ENCODE measurements at places on chromosomes 3 and 15. TPM values are rescaled to one million over a fixed set of nuclear protein-coding genes. Genes with fewer than 3 reads are reported as not detected.

GRCh38 chr15:70761931-70762468 lies 1.4 kb downstream of the UACA start:
- DNase-seq, result no peak

DNA sequence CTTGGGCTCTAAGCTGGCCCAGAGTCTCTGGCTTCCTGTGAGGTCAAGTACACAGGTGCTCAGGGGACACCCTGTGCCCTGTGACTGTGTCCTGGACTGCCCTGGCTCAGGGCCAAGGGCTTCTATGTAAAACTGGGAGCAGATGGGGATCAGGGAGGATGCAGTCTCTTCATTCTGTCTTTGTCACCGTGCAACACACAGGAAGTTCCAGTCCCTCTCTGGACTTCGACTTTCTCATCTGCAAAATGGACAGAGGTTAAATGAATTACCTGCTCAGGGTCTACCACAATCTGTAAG lies 61.9 kb upstream of the TLE3 start:
- DNase-seq, result peak; percentile 21

DNA sequence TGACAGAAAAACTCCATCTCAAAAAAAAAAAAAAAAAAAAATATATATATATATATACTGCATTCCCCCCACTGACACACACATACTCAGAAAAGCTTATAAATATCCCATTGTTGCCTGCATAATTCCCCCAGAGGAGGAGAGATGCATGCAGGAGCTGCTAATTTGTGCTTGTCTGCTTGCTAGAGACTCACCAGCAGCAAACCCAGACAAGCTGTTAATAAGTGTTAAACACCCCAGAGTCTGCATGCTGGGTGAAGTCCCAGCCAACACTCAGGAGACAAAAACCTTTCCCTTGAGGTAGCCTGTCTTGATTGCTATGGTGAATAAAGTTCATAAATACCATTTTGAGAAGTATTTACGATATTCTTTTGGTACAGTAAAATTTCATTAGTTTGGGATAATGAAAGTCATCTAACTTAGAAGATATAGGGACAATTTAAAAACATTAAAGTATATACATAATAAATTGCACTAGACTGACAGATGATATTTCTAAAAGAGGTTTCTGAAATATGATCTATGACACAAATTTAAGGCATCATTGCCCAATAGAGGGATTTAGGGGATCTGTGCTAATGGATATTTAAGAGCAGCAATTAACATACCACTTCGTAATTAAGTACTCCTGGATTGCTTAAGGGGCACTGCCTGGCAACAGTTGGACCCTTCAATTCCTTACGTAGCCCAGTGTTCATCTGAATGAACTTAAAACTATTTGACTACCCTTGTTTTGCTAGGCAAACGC lies 400.0 kb upstream of the C2CD4B start:
- no peak for DNase-seq

GRCh38 chr3:66304293-66304692 lies 83.5 kb downstream of the SLC25A26 start:
- DNase-seq, result no peak

GRCh38 chr15:90400005-90400758 lies 12.1 kb downstream of the IQGAP1 start:
- no peak for DNase-seq

- DNase-seq, result no peak
Measured at GRCh38 chr15:66505430-66505811, 295 bp downstream of the ZWILCH start.

DNA sequence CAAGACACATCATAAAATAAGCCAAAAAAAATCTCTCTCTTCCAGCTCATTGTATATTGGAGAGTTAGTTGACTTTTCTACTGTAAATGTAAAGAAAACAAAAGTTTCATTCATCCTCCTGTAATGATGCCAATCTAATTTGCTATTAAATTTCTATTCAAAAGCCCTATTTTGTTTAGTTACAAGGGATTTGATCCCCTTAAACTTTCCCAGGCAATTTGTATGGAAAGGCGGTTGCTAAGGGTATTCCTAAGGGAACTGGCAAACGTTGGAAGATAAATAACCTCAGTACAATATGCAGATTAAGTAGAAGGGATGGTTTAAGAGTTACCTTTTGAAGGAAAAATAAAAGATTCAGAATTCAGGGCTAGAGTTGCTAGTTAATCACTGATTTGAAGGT lies 352.7 kb downstream of the TIGIT start:
- DNase-seq, result no peak

DNA sequence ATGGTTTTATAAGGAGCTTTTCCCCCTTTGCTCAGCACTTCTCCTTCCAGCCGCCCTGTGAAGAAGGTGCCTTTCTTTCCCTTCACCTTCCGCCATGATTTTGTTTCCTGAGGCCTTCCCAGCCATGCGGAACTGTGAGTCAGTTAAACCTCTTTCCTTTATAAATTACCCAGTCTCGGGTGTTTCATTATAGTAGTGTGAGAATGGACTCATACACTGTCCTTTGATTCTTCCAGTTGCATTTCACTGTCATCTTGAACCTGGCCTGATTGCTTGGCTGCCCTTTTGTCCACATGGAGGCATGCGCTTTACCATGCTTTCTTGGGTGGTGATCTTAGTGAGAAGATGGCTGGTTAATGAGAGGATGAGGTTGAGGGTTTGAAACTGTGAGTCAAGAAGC lies 23.2 kb downstream of the USP13 start:
- DNase-seq, result no peak

DNA sequence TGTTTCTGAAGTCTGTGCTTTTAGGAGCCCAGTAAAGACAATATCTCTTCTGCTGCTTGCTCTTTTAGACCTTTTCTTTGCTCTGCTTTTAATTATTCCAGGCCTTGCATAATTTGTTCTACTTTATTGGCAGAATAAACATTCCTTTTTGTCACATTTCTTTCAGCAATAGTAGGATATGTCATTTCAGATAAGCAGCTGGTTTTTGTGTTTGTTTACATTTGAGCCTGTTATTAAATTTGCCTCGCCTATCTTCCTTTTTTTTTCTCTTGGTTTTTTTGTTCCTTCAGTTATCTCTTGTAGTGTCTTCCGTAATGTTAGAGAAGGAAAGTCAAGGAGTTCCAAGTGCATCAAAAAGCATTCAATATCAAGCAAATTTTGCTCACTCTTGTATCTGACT lies 16.4 kb downstream of the ZNF654 start:
- DNase-seq, result no peak

DNA sequence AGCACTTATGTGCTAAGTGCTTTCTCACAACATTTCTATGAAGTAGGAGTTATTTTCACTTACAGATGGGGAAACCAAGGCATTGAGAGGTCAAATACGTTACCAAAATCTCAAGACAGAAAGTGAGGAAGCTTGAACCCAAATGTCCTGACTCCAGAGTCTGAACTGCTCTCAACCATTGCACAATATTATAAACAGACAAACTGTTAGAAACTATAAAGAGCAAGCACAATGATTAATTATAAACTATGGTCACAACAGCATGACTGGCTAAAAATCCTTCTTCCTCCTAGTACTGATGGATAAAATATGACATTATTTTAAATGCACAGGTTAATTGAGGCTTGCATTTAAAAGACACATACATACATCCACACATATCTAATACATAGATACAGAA lies 77.9 kb upstream of the ASB14 start:
- no peak for DNase-seq

DNA sequence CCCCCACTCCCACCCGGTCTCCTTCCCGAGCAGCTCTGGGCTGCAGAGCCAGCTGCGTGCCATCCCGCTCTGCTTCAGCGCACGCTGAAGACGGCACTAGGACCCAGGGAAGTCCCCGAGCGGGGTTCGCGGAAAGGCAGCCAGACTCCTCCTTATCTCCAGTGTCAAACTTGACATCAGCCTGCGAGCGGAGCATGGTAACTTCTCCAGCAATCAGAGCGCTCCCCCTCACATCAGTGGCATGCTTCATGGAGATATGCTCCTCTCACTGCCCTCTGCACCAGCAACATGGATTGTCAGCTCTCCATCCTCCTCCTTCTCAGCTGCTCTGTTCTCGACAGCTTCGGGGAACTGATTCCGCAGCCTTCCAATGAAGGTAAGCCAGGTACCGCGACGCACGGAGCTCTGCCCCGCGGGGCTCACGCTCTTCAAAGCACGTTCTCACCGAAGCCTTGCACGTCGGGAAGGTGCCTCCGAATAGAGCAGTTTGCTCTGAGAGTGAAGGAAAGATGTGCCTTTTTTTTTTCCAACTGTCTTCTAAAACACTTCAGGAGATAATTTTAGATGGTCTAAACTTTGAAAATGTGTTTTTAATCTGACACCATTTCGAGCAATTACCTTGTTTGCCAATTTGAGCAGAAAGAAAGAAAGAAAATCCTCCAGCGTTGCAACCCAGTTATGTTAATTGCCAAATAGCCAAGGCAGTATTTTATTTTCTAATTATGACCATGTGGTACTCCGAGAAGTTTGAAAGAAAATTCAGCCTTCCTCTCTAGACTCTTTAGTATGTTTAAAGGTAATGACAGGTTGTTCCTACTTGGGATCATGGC lies at the start of gene EPHA3:
Gene EPHA3, plus strand, starts transcription at position 161 of the 830 bp plus-strand sequence. Its CDS starts 128 bp downstream, at position 289.
- DNase-seq, result no peak

- no peak for DNase-seq
Measured at GRCh38 chr3:126442094-126442855, 33.4 kb downstream of the ZXDC start.

DNA sequence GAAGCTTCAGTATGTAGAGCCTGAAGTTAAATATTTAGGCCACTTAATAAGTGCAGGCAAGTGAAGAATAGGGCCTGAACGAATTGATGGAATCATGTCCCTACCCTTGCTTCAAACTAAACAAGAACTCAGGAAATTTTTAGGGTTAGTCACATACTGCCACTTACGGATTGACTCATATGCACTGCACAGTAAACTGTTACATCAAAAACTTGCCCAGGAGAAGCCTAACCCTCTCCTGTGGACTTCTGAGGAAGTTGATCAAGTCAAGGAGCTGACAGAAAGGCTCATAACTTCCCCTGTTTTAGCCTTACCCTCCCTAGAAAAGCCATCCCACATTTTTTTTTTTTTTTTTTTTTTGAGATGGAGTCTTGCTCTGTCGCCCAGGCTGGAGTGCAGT lies 20.6 kb upstream of the KBTBD12 start:
- no peak for DNase-seq

- no peak for DNase-seq
Measured at GRCh38 chr15:63469190-63469589, 35.2 kb upstream of the USP3 start.

DNA sequence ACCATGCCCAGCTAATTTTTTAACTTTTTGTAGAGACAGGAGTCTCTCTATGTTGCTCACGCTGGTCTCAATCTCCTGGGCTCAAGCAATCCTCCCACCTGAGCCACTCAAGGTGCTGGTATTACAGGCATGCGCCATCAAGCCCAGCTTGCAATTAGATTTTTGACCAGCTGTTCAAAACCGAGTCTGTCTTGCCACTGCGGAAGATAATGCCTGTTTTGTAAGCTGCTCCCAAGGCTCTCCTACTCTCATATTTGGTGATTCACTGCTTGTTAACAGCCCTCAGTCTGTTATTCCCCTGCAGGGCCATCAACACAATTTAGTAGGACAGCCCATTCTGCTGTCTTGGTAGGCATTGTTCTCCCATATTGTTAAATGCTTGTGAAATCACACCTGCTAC lies 17.8 kb upstream of the MCCC1 start:
- DNase-seq, result no peak

Gene WDR93
- not detected for total RNA-seq

Gene MAP6D1
- total RNA-seq, result not detected

Gene GOLGA8R
- 3.2 TPM for total RNA-seq

Gene ROBO1
- total RNA-seq, result 13.7 TPM

Gene LMLN
- total RNA-seq, result 5.5 TPM
